ENCODE measurements at places on chromosomes 6 and 20.

DNA sequence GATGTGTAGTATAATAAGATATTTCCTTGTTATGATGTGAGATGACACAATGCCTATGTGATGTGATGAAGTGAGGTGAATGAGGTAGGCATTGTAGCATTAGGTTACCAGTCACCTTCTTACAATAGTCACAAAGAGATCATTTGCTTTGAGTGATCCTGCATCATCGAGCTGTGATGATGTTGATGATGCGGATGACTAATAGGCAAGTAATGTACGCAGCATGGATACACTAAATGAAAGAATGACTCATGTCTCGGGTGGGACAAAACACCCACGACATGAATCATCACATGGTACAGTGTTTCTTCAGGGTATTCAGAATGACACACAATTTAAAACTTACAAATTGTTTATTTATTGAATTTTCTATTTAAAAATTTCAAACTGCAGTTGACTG, 806.3 kb upstream of the GJE1 start:
- DNase-seq: no peak

GRCh38 chr20:55175081-55175480, 699.7 kb downstream of the DOK5 start:
- DNase-seq: no peak

GRCh38 chr6:96626759-96627364, 63.9 kb downstream of the FHL5 start:
- peak; percentile 36 for DNase-seq

DNA sequence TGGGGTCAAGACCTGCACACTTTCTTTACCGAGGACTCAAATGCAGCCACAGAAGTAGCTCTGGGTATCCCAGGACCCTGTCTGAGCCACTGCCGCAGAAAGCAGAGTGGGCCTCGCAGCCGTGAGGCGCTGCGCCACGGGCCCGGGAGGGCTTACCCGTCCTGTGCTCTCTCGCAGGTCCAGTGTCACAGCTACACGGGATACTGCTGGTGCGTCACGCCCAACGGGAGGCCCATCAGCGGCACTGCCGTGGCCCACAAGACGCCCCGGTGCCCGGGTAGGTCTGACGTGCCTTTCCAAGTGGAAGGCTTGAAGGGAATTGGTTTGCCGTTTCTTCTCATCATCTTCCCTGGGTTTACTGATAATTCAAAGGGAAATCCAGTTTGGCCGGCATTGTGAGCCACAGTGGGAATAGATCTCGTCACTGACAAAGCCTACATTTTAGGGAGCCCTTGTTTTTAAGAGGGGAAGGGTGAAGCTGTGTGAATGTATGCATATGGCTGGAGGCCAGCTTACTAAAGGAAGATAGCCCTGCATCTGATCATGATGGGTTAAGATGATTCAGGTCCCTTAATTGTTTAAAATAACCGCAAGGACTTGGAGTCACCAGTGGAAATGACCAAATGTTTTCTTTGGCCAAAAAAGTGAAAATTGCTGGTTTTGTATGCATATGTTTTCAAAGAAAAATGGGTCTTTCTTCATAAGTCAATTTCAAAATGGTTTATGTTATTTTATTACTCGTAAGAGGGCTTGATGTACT, 86.6 kb downstream of the SMOC2 start:
- no peak for DNase-seq

GRCh38 chr6:137904822-137905617, 38.0 kb downstream of the TNFAIP3 start:
- no peak for DNase-seq

DNA sequence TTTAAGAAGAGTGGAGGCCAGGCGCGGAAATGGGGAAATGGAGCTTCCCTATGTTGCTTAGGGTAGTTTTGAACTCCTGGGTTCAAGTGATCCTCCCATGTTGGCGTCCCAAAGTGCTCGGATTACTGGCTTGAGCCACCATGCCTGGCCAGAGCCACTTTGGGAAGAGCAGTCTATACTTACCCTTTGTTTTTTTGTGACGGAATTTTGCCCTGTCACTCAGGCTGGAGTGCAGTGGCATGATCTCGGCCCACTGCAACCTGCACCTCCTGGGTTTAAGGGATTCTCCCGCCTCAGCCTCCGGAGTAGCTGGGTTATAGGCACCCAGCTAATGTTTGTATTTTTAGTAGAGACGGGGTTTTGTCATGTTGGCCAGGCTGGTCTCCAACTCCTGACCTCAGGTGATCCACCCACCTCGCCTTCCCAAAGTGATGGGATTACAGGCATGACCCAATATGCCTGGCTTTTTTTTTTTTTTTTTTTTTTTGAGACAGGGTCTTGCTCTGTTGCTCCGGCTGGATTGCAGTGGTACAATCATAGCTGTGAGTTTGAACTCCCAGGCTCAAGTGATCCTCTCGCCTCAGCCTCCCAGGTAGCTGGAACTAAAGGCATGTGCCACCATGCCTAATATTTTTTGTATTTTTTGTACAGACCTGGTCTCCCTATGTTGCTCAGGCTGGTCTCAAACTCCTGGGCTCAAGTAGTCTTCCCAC, 18.0 kb downstream of the PPP1R10 start:
- peak; percentile 10 for DNase-seq

DNA sequence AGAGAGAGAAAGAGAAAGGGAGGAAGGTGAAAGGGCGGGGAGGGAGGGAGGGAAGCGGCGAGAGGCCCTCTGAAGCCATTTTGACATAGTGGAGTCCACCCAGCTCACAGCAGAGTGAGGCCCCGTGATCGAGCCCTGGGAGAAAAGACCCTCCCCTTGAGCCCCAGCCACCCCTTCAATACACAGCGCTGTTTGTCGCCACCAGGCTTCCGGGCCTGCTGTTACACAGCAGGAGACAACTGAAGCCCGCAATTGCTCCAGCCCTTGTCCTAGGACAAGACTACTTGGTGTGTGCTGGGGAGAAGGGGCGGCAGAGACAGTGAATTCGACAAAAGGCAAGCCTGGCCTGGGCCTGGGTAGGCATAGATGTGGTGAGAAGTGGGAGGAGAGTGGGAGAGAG, 67.3 kb downstream of the PRR18 start:
- no peak for DNase-seq

DNA sequence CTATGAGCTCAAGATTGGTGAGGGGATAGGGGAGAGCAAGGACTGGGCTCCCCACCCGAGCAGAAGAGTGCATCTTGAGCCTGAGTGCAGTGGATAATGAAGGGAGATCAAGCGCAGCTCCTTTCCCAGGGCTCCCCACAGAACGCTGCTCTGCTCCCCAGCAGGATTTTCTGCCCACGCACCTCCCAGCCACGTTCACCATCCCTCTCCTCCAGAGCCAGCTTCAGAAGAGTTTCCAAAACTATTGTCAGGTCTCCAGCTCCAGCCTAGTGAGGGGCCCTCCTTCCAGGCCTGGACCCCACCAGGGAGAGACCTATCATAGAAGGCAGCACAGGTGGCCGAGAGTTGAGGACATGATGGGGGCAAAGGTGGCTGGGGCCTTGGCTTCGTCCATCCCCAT, 34.5 kb downstream of the FOXP4 start:
- no peak for DNase-seq

GRCh38 chr6:21151530-21151929, 442.0 kb upstream of the SOX4 start:
- DNase-seq: no peak

DNA sequence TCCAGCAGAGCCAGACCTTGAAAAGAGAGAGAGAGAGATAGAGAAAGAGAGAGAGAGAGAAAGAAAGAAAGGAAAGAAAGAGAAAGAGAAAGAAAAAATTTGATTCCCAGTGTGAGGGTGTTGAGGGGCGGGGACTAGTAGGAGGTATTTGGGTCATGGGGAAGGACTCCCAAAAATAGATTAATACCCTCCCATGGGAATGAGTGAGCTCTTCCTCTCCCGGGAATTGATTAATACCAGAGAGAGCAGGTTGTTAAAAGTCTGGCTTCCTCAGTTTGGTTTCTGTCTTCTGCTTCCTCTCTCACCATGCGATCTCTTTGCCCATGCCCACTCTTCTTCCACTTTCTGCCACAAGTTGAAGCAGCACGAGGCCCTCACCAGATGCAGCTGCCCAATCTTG, 28.8 kb upstream of the CFAP206 start:
- DNase-seq: no peak

GRCh38 chr6:80543598-80544222, 437.2 kb downstream of the BCKDHB start:
- DNase-seq: no peak

- peak; percentile 89 for DNase-seq
Measured at GRCh38 chr20:53869466-53870258, 200.7 kb downstream of the BCAS1 start.

GRCh38 chr6:32424589-32425300, 14.9 kb upstream of the HLA-DRA start:
- DNase-seq: no peak

- DNase-seq: no peak
Measured at GRCh38 chr20:37198932-37199660, 19.7 kb upstream of the MROH8 start.

GRCh38 chr20:15141861-15142260, 804.4 kb upstream of the FLRT3 start:
- no peak for DNase-seq

DNA sequence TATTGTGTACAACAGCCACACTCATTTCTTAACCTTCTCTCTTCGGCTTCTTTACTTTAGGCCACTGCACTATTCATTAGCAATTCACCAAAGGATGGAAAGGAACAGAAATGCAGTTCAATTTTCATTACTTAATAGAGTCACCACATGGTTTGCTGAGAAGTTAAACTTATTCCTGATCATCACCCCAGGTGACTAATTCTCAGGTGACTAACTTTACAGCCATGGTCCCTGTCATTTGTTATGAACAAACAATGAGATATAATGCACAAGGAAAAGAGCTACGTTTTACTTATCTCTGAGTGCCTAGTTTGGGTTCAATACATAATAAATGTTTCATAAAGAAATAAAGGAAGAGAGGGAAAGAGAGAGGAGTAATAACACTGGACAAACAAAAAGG, 45.8 kb upstream of the DST start:
- DNase-seq: no peak

DNA sequence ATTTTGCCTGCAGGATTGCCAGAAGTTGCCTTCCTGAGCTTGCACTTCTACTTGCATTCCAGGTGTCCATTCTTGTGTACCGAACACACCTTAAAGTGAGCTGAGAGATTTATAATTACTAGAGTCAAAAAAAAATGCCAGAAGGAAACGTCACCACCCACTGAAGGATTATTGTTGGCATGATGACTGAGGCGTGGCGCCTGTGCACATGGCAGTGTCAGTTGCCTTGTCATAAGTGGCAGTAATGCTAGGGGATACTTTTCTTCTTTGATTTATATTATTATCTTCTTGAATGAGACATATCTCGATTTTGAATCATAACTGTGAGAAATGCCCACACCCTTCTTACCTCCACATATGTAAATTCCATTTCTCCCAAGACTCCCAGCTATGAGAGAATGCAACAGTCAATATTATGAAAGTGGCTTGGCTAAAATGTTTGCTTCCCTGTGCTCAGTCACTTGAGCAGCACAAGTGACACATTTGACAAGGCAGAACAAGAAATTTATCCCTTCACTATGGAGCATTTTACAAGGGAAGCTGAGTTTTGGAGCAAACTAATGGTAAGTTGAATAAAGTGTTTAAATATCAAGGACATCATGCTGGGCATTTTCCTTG, 149.5 kb upstream of the SASH1 start:
- no peak for DNase-seq

DNA sequence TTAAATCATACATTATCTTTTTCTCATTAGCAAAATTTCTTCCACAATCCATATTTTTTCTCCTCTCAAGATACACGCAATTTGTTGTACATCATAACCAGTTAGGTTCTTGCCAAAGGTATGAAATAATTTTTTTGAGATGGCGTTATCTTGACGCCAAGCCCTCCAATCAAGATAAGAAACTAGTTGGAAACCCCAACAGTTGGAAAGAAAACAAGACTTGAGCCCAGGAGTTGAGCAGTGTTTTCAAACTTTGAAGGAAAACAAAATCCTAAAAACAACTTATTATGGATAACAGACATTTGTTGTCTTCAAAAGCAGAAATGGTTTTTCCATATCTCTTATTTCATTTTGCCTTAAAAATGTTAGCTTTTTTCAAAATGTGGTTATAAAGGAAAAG, 184.8 kb downstream of the SLC24A3 start:
- no peak for DNase-seq

- no peak for DNase-seq
Measured at GRCh38 chr20:36614781-36615557, 9.4 kb downstream of the RAB5IF start.

GRCh38 chr6:113442040-113442439, 415.1 kb upstream of the MARCKS start:
- DNase-seq: peak; percentile 66

- DNase-seq: peak; percentile 24
Measured at GRCh38 chr20:59723607-59724456, 119.5 kb downstream of the PHACTR3 start.

GRCh38 chr6:117072781-117073180, 192.6 kb upstream of the VGLL2 start:
- no peak for DNase-seq

GRCh38 chr6:45226081-45226480, 102.0 kb upstream of the RUNX2 start:
- DNase-seq: no peak

- DNase-seq: no peak
Measured at GRCh38 chr6:46921731-46922130, at the start of gene ADGRF5. Gene ADGRF5, minus strand, starts transcription at chr6:46921938. Its CDS starts 15,176 bp downstream, at chr6:46906762.

DNA sequence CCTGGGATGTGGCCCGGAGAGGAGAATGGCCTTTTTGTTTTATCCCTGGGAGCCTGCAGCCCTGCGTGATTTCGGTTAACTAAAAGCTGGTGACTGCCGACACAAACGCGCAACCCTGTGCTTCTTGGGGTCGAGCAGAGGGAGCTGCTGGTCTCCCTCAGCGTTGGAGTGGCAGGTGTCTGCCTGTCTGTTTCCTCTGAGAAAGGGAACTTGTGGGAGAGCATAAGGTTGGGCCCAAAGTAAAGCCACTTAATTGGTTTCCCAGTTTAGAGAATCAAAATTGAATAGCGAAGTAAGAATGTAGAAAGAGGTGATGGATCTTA, 500 bp downstream of the LTV1 start:
- no peak for DNase-seq

DNA sequence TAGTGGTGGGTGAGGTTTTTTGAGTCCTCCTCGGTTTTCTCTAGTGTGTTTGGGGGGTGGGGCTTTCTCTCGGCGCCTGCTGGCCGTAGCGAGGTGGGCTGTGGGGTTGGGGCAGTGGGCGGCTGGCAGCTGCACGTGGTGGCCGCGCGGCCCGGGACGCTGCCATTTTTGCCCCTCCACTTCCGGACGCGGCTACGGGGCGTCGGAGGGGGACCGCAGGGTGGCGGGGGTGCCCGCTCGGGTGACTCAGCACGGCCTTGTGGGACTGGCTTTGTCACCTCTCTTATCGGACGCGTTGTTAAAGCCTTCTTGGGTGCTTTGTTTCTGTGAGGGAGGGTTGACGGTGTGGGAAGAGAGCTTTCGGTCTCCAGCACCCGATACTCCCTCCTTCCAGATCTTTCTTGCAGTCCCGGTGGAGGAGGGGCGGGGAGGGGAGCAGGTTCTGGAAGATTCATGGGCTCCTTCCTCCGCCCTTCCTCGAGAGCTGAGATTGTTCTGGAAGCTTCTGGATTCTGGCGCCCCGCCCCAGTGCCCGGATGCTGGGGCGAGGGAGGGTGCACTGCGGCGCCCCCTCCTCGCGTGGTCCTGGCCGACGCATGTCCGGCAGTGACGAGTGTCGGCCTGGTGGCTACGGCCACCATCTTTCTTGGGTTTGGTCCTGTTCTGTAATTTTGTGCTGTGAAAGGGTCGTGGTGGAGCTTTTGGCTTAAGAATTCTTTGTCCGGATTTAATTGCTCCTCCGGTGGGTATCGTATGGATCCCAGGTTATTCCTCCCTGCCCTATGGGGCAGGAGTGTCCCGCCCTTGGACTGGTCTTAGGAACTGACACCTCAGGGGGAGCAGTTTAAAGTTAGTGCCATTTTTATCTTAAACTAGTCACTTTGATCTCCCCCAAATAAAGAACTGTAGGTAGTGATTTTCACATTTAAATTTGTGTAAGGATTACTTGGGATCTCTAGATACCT, 719 bp downstream of the HSP90AB1 start:
- DNase-seq: no peak

Data from NCI-H1417 (cell line).